ENCODE measurements at places on chromosomes 2 and 18.

DNA sequence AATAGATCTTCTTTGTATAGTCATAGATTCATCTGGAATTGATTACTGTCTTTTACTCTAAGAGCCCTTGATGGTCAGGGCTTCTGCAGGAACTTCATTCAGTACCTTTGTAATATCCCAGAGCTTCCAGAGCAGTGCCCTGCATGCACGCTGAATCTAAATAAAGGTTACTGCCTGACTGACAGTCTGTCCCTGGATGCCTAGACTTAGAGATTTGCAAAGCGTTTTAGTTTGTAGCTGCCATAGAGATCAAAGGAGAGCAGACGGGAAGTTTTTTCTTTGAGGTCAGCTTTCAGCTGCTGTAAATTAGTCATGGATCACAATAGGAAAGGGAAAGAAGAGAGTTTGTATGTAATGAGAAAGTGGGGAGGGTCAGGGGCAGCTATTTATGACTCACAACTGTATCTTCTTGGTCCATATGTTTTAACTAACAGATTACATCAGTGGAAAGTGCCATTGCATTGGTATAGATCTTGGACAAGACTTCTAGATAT lies 45.2 kb upstream of the NYAP2 start:
- DNase-seq: no peak

- DNase-seq: no peak
Observed at GRCh38 chr2:167733747-167734146, 513.6 kb downstream of the STK39 start.

DNA sequence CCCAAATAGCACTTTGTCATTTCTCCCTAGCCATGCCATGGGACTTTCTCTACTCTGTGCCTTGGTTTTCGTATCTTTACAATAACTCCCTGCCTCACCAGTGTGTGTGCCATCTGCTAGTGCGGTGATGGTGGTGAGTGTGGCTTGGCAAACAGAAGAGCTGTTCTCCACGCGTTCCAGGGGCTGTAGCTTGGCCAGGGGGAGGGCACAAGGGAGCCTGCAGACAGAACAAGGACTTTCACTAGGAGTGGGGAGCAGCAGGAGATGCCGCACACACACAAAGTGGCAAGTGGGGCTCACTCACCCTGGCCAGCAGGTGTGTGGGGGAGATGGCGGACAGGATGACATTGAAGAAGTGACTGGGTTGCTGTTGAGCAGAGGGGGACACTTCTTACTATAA lies 196.9 kb downstream of the HAUS1 start:
- no peak for DNase-seq

DNA sequence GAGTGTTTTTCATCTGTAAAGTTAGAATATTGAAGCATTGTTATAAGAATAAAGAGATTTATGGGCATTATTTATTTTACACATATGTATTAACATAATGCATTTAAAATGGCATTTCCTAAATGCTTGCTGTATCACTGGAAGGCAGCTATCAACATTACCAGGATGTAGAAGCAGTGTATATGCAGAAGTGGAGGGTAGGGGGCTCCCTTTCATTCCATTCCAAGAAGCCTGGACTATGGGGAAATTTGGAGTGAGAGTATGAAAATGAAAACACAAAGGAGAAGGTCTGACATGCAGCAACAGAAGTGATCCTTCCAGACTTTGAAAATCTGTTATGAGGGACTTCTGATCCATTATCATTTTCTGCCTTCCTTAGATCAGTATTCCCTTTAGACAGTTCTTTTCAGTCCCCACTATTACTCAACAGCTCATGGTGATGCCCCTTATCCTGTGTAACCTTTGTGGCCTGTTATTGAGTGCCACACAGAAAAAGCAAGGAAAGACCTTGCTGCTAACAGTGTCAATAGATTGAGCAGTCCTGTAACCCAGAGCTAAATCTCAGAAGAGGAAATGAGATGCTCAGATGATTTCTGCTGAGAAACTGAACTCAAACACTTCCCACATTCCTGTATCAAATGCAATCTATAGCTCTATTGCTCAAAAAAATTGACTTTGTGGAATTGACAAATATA lies 216.6 kb downstream of the HNMT start:
- no peak for DNase-seq

GRCh38 chr2:197931661-197932312 lies 127.4 kb downstream of the PLCL1 start:
- no peak for DNase-seq

DNA sequence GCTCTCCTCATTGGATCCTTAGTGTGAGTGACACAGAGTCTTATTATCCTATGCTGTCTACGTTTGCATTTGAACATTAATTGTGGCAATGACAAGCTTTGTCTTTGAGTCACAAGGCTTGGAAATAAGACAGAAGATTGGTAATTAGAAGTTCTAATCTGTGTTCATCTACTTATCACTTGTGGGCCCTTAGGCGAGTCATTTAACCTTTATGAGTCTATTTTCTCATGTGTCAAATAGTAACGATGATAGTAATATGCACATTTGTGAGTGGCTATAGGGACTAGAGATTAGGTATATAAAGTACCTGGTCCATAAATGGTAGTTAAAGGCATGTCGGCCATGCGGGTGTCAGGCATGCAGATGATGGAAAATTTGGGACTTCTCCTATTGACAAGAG lies 105.6 kb upstream of the NABP1 start:
- no peak for DNase-seq

GRCh38 chr18:26710470-26711096 lies 154.9 kb downstream of the AQP4 start:
- no peak for DNase-seq

GRCh38 chr2:172311921-172312345 lies 115.5 kb upstream of the ITGA6 start:
- DNase-seq: no peak

GRCh38 chr2:69890881-69891280 lies 2.9 kb upstream of the SNRNP27 start:
- DNase-seq: no peak

DNA sequence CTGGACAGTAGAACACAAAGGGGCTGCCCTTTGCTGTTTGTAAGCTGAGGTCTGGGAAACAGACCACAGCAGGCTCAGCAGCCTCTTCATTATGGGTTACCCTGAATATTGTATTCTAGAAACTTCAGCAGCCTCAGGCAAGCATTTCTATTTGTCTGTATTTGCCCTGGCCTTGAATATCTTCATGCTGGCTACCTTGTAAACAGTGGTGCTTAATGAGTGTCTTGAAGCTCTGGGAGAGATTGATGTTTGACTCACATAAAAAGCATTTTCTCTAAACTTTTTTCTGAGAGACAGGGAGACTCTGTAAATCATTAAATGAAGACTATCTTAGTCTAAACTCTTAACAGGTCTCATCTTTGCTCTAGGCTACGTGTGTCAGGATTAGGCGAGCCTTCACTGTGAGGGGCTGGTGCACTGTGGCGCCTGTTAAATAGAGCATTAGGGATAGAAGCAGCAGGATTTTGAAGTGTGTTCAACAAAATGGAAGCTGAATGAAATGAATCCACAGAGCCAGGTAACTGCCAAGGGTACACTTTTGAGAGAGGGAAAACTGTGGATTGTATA lies 53.1 kb upstream of the MEX3C start:
- DNase-seq: no peak

DNA sequence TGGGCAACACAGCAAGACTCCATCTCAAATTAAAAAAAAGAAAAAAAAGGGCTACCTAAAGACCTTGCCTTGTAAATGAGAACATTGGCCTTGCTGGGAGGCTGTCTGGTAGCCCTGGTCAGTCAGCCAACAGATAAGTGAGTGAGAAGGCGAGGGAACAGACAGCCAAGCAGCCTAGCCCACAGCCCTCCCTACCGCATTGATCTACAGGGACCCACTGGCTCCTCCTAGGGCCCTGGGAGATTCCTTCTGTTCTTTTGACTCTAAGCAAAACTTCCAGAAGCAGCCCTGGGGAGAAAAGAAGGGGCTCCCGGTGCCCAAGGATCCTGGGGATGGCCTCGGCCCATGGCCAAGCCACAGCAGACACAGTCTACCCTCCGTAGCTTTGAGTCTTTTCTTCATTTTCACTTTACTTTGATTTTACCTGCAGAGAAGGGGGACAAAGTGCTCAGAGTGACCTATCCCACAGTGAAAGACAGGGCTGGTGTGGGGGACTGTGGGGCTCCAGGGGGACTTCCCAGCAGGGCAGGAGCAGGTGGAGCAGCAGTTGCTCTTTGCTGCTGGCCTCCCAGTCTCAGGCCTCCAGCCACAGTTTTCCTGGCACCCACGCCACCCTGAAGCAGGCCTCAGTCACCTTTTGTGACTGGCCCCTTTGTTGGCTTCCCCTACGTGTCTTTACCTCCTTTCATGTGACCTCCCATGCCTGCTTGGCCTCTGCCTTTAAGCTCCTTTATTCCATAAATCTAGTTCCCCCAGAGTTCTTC lies 5.1 kb downstream of the CEP68 start:
- DNase-seq: no peak

DNA sequence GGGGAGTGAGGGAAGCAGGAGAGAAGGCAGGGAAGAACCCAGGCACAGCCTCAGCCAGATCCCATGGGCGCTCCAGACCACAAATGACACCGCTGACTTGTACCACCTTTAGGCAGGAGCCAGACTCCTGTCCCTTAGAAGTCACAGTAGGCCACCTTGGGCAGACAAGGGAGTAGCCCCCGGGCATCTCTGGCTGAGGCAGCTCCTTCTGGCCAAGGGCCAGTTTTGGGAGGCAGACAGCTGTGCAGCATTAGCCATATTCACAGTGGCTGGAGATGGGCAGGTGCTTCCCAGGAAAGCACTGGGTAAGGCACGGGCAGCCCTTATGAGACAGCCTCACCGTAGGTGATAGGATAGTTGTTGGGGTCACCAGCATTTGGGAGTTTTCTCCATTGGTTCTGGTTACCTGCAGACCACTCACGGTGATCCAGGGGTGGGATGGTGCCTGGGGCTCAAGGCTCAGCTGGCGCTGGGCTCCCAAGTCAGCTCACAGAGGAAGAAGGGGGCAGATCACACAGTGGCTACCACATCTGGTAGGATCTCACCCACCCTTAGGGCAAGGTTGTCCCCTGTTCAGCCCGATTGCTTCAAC lies 2.1 kb downstream of the ASTL start:
- DNase-seq: no peak

- DNase-seq: no peak
Observed at GRCh38 chr2:228352048-228352447, 170.6 kb upstream of the SPHKAP start.

DNA sequence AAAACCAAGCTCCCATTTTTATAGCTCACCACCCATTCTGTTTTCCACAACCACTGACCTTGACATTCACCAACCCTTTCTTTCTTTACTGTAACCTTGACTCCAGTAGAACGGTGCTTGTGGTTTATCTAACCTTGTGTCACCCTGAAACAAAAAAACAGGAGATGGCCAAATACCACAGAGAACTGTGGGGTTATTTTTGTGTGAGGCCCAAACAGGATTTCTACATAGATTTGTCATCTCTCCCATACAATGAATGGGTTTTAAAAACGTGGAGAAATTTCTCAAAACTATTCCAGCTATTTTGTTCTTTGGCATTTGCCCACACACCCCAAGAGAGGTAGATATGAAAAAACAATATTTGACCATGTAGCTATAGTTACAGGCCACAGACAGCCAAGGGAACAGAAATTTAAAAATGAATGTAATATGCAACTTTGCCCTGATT lies 231.3 kb upstream of the TANK start:
- no peak for DNase-seq

GRCh38 chr2:232126301-232127099 lies 165.0 kb downstream of the DIS3L2 start:
- DNase-seq: no peak

GRCh38 chr2:167689444-167689843 lies 558.0 kb downstream of the STK39 start:
- DNase-seq: no peak

GRCh38 chr2:211329421-211329820 lies 773.0 kb downstream of the CPS1 start:
- DNase-seq: no peak

DNA sequence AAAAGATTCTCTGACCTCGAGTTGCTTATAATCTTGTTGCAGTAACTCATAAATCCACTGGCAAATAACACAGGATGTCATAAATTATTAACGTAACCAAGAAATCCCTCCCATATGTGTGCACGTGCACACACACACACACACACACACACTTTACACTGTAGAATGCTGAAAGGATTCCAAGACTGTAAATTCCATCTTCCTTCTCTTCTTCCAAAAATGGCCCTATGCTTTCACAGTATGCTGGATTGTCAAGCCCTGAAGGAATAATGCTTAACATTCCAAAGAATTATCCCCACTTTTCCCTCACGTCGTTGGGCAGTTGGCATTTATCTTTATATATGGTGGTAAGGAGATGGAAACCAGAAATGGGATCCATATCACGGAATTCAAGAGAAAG lies 117.5 kb upstream of the CRIM1 start:
- DNase-seq: no peak

- DNase-seq: no peak
Observed at GRCh38 chr2:180222644-180223043, 215.5 kb upstream of the CWC22 start.

DNA sequence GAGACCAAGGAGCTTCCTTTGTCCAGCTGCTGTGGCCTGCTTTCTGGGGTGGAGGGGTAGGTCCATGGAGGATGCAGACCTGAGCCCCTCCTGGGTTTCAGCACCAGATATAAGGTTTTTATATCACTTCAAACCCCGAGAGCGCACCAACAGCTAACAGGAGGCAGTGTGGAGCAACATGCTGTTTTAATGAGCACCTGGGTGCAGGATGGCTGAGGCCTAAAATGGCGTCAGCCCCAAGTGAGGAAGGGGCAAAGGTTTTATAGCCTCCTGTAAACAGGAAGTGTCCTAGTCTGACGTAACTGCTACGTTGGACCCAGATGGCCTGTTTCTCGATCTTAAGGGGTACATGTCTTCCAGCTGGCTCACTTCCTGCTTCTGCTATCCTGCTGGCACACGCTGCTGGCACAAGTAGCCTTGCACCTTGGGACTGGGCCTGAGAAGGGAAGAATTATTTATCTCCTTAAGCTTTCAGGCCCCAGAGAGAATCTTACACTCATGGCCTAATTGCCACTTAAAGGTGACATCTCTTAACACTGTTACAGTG lies 11.4 kb upstream of the REG1B start:
- no peak for DNase-seq

DNA sequence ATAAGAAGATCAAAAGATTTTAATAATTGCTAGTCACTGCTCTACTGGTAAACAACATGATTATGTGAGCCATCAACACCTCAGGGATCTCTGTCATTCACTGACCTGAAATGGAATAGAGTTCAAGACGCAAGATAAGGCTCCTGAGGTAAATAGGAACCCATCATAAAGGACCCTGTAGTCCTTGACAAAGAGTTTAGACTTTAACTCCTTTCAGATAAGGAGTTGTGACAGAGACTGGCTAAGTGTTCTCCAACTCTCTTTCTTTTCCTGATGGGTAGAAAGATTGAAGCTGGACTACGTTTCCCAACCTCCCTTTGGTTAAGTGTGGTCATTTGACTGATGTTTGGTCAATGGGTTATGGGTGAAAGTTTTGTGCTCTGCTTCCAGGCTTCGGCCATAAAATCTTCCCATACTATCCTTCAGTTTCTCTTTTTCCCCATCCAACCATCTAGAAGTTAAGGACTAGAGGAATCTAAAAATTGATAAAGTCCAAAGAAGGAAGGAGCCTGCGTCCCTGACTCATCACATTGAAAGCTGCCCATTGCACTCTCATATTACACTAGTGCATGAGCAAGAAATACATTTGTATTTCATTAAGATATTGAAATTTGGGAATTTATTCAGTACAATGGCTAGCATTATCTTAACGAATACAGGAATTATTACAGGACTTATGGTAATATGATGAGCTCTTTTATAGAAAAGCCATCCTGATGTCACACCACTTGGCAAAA lies 293.7 kb upstream of the ACVR2A start:
- no peak for DNase-seq

GRCh38 chr2:20465716-20466394 lies 19.0 kb downstream of the RHOB start:
- no peak for DNase-seq

GRCh38 chr18:72542984-72543356 lies 1.2 kb downstream of the CBLN2 start:
- no peak for DNase-seq

Data from activated CD8-positive, alpha-beta memory T cell treated with anti-CD3 and anti-CD28 coated beads, Interleukin-2, amount 50 U/mL, for 4 hours (primary cell).